ENCODE measurements at places on chromosomes 5 and 9.

DNA sequence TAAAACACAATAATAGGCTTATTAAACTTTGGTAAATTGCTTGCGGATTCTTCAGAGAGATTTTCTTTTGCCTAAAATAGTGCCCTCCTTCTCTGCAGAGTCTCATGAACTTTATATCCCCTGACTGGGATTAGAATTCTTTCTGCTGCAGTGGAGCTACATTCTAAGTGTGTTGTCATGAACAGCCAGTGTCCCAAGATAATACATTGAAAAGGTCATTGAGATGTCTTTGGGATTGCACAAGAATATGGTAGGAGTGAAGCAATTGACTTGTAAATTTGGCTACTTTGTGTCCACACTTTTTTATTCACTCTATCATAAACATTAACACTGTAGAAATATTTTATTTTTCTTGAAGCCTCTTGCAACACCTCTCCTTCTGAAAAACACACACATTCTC is 604.5 kb downstream of the GABRG2 start:
- DNase-seq: no peak

DNA sequence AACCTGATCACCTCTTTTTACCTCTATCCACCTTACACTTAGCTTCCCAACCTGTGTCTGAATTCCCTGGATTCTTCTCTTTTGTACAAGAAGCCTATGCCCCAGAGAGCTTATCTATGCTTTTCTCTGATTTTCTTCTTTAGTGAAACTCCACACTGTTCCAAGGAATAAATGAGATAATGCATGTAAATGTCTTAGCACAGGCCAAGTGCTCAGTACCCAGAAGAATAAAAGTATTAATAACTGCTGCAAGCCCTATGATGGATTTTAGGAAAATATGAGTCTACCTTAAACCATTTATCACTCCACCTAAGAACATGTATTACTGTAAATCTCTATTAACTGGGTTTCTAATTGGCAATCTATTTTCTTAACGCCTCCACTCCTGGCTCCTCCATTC is 168.5 kb upstream of the TNC start:
- DNase-seq: no peak

- DNase-seq: no peak
Measured at GRCh38 chr9:129602598-129603415, 18.1 kb downstream of the C9orf50 start.

DNA sequence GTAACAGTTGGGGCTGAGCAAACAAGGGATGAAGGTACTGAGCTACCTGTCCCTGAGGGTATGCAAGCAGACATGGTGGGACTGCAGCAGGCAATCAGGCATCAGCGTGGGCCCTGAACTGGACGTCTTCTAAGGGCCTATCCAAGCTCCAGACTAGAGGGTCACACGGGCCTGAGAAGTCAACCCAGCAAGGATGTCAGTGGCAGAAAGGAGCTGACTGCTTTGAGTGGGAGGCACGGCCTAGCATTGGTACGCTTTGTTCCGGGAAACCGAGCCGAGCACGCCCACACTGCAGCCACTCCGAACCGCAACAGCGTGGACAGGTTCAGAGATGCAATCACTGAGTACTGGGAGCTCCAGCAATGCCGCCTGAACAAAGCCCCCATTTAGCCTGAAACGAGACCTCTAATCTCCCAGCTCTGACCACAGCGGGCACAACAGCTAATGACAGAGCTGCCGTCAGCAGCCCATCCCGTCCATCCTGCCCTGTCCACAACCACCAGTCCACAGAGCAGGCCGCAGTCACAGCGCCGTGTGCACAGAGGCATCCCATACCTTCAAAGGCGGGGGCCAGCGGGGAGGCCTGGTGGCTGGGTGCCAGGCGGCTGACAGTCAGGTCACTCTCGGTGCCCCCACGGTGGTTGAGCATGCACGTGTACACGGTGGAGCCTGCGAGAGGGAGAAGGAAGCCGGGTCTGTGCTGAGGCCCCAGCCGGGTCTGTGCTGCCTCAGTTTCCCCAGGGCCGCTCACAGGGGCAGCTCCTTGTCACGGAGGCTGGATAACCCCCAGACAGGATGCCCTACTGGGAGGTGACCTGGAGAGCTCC is 44.2 kb downstream of the SARDH start:
- no peak for DNase-seq

DNA sequence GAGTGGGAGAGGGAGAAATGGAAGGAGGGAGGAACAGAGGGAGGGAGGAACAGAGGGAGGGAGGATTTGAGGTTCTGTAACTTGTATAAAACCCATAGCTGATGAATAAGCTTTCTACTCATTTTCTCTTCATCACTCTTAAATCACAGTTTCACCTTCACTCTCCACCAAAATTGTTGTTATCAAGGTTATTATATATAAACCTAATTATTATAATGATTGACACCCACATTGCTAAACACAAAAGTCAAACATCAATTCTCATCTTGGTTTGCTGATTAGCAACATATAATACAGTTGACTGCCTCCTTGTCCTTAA is 229.0 kb upstream of the PAPPA start:
- no peak for DNase-seq

- DNase-seq: no peak
Measured at GRCh38 chr5:158414333-158414762, 555.4 kb upstream of the CLINT1 start.

DNA sequence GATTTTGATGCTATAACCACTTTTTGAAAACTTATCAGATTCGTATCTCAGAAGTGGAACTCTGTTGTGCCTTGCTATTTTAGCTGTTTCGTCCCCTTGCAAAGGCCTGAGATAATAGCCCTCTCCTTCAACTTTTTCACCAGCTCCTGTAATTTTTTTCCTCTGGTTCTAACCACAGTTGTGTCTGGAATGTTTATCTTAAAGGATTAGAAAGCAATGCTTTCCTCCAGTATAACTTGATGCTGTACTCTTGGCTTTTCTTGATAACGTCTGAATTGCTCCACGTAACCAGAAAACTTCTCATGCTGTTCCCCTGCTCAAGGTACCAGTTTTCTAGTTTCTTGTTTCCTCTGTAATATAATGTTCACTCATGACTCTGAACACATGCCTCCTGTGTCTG is 209.4 kb downstream of the DTWD2 start:
- no peak for DNase-seq

All from stimulated activated CD4-positive, alpha-beta T cell treated with anti-CD3 and anti-CD28 coated beads, Interleukin-1b, Interleukin-23, amount 100 ng/mL, for 48 hours (primary cell).